ENCODE measurements at places on chromosomes 3 and 15.

DNA sequence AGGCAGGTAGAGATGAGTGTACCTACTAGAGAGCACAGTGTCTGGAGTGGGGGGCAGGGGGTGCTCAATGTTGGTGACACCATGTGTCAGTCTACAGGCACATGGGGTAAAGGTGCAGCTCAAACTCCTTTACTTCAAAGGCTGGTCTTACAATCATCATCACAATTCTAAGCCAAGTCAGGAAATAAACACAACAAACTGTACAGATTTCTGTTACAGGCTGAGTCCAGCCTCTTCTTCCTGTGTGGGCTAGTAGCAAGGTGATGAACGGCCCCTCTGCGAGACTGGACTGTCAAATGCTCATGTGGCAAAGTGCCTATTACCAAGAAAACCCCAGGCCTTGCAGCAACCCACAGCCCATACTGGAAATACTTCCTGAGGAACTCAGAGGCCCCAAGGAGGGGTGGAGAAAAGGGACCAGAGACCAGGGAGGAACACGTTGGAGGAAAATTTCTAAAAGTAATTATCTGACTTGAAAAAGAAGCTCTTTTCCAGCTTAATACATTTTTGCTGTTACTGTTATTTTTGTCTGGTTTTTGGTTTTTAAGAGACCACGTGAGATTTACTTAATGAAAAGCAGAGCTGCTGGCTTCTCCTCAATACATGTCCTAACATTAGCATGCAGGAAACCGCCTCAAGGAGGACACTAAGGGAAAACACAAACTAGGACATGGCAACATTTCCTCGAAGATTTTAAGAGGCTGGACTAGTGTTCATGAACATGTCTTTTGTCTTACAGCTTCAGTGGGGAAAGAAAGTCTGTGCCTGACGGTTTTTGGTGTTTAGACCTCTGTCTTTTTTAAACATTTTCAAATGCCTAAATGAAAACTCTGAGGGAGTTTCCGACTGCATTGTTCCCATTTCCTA, 29.5 kb downstream of the TBC1D2B start:
- DNase-seq: peak; percentile 53

DNA sequence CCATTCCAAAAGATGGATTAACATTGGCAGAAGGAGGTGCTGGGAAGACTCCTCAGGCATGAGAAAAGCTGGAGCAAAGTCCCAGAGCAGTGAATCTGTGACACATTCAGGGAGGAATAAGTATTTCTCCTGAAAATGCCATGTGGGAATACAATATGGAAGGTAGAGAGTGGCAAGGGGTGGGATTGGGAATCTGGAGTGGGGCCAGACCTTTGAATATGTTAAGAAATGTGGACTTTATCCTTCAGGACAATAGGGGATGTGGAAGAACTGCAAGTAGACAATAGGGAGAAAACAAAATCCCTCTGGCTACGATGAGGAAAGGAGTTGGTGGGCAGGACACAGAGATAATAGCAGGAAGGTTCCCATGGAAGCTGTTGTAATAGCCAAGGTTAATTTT, 305.6 kb upstream of the TGFBR2 start:
- DNase-seq: no peak

DNA sequence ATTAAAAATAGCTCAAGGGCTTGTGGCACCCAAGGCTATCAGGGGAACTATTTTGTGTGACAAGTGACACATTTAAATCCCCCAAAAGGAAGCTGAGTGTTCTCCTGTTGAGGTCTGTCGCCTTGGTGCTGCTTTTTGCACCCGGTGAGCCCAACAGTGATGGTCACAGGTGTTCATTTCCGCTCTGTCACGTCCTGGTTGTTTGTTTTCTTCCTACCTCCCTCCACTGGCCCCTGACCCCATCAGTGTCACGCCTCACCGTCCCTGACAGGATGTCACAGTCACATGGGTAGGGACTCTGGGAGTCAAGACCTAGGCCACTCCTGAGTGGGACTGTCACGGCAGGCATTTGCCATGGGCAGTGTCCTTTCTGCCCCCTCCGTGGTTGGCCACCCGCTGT, 11.2 kb downstream of the SLCO3A1 start:
- no peak for DNase-seq

DNA sequence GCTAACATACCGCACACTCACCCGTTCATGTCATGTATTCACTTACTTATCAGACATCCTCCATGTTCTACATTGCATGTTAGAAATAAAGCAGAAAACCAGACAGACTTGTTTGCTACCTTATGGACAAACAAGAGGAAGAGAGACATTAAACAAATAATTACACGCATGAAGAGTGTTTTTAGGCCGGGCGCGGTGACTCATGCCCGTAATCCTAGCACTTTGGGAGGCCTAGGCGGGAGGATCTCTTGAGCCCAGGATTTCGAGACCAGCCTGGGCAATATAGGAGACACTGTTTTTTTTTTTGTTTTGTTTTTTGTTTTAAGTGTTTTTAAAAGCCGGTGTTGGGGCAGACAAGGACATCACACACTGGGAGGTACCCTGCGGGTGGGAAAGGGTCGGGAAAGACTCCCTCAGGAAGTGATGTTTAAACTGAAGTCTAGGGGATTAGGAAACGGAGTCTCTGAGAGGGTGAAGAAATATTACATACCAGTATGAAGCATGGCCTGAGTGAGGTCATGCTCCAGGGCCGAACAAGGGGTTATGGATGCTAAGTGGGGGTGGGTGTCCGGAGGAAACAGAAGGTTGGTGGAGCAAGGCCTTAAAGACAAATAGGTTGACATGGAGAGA, 2.1 kb upstream of the USP3 start:
- peak; percentile 52 for DNase-seq

DNA sequence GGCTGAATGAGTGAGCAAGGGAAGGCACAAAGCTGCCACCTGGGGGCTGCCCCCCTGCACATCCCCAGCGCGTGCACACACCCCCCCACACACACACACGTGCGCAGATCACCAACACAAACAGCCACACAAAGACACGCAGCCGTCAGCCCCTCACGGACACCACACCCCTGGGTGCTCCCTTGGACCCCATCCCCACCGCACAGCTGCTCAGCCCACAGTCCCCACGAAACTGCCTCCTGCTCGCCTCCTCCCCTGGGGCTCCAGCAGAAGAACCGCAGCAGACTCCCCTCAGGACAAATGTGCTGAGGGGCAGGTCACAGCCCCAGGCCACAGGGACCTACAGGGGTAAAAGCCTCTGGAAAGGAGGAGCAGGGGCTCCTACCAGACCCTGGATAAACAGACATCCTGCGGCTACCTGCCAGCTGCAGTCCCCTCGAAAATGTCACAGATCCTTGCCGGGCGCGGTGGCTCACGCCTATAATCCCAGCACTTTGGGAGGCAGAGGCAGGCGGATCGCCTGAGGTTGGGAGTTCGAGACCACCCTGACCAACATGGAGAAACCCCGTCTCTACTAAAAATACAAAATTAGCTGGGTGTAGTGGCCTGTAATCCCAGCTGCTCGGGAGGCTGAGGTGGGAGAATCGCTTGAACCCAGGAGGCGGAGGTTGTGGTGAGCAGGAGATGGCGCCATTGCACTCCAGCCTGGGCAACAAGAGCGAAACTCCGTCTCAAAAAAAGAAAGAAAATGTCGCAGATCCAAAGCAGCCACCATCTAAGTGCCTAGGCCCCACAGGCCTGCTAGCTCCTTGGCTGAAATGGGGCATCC, 6.5 kb downstream of the TWF2 start:
- DNase-seq: no peak

- no peak for DNase-seq
These were observed 172.1 kb upstream of the COL8A1 start for GRCh38 chr3:99466331-99466730.

- no peak for DNase-seq
These were observed 128.3 kb upstream of the SAMMSON start for GRCh38 chr3:69871251-69871650.

- DNase-seq: no peak
These were observed 400.2 kb upstream of the TBL1XR1 start for GRCh38 chr3:177597311-177598096.
